ENCODE measurements at places on chromosomes 13 and 19. TPM values are rescaled to one million over a fixed set of nuclear protein-coding genes. Genes with fewer than 3 reads are reported as not detected.

- H3K4me1 ChIP-seq = no peaks in the 10 kb centered on the region
- no peak for DNase-seq
- H3K27ac ChIP-seq = no peak overlapping the region
- no peaks in the 10 kb centered on the region for H3K36me3 ChIP-seq
Measured at GRCh38 chr19:13430790-13431582, 75.3 kb downstream of the CACNA1A start.

GRCh38 chr13:39770221-39771090 is 115.0 kb downstream of the COG6 start:
- no peaks in the 10 kb centered on the region for H3K27me3 ChIP-seq
- no peak overlapping the region for H3K27ac ChIP-seq
- no peak overlapping the region for H3K4me3 ChIP-seq
- no peaks in the 10 kb centered on the region for H3K4me1 ChIP-seq
- no peak for DNase-seq

DNA sequence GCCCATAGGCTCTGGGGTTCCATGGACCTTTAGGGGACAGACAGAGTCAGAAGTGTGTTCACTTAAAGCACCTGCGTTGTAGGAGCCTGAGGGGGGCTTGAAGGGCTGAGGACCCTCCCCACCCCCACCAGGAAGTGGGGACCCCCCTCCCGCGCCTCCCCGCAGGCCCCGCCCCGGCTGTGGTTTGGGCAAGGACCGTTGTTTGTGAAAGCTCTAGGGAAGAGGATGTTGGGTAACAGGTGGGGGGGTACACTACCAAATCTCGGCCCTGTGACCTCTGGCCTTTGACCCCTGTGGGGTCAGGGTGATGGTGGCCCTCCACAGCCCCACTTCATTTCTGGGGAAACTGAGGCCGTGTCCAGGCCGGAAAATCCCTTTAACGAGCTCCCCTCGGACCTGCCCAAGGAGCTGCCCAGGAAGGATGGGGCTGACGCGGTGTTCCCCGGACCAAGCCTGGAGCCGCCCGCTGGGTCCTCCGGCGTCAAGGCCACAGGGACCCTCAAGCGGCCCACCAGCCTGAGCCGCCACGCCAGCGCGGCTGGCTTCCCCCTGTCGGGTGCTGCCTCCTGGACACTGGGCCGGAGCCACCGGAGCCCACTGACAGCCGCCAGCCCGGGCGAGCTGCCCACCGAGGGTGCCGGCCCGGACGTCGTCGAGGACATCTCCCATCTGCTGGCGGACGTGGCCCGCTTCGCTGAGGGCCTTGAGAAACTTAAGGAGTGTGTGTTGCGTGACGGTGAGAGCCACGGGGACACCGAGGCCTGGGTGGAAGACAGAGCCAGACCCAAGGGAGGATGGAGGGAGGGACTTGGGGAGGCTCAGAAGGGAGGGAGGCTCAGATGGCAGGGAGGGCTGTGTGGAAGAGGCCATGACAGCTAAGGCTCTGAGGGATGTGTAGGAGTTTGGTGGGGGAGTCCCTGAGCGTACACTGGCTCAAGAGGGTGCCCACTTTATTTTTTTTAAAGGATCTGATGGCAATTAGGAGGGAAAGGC is 1.3 kb downstream of the ARHGAP45 start:
- H3K36me3 ChIP-seq = no peaks in the 10 kb centered on the region
- peaks cover 14% of the 10 kb centered on the region for H3K4me1 ChIP-seq
- H3K4me3 ChIP-seq = peak overlapping the region; percentile 68
- no peak overlapping the region for H3K27ac ChIP-seq
- H3K27me3 ChIP-seq = no peaks in the 10 kb centered on the region

- DNase-seq = no peak
- no peaks in the 10 kb centered on the region for H3K27me3 ChIP-seq
- no peaks in the 10 kb centered on the region for H3K36me3 ChIP-seq
- H3K4me1 ChIP-seq = peaks cover 8% of the 10 kb centered on the region
- H3K4me3 ChIP-seq = peak overlapping the region; percentile 67
Measured at GRCh38 chr13:112893570-112894422, 75.2 kb upstream of the MCF2L start.

DNA sequence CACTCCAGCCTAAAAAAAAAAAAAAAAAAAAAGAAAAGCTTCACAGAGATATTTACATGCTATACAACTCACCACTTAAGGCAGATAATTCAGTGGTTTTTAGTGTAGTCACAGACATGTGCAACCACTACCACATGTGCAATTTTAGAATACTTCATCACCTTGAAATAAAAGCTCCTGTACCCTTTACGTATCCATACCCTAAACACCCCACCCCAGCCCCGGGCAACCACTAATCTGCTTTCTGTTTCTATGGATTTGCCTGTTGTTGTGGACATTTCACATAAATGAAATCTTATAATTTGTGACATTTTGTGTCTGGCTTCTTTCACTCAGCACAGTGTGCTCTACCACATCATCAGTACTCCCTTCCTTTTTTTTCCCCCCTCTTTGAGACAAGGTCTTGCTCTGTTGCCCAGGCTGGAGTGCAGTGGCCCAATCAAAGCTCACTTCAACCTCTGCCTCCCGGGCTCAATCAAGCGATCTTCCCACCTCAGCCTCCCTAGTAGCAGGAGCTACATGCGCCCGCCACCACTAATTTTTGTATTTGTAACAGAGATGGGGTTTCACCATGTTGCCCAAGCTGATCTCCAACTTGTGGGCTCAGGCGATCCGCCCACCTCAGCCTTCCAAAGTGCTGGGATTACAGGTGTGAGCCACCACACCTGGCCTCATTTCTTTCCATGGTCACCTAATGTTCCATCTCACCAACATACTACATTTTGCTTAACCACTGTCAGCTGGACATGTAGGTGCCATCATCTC is 4.0 kb downstream of the DDX39A start:
- no peaks in the 10 kb centered on the region for H3K27me3 ChIP-seq
- peaks cover 25% of the 10 kb centered on the region for H3K36me3 ChIP-seq
- H3K4me1 ChIP-seq = peaks cover 39% of the 10 kb centered on the region

DNA sequence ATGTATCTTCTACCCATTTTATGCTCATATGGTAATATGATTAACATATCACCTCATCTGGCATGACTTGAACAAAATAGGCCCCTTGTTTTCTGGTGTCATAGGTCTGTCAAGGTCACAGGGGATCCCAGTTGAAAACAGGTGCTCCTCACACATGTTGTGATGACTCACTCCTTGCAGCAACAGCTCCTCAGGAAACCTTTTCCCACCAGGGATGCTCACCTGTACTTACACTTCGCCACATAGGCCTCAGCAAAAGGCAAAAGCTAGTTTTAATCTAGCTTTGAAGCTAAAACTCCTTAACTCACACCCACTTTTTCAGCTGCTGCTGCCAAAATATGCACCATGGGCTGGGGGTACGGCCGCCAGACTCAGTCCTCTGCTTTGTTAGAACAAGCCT is 110.0 kb upstream of the SOX21 start:
- H3K36me3 ChIP-seq = no peaks in the 10 kb centered on the region
- no peak for DNase-seq
- H3K27ac ChIP-seq = no peak overlapping the region
- no peaks in the 10 kb centered on the region for H3K27me3 ChIP-seq
- no peaks in the 10 kb centered on the region for H3K4me1 ChIP-seq
- no peak overlapping the region for H3K4me3 ChIP-seq

GRCh38 chr13:77029436-77029835 is 2.5 kb upstream of the FBXL3 start:
- no peaks in the 10 kb centered on the region for H3K27me3 ChIP-seq
- H3K4me1 ChIP-seq = peaks cover 3% of the 10 kb centered on the region
- H3K27ac ChIP-seq = no peak overlapping the region
- no peak for DNase-seq
- no peaks in the 10 kb centered on the region for H3K36me3 ChIP-seq

DNA sequence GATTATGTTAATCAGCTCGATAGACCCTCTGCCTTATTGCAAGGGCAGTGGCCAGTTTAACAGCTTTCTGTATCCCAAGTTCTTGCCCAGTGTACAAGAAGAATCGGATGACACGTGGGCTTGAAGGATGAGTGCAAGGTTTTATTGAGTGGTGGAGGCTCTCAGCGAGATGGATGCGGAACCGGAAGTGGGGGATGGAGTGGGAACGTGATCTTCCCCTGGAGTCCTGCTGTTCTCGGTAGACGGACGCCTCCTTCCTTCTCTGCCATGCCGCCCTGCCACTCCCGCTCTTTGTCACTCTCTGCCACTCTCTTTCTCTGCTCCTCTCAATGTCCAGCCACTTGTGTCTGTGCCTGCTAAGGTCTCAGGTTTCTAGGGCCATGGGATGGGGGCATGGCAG is 21.0 kb downstream of the RFXAP start:
- no peak overlapping the region for H3K27ac ChIP-seq
- no peak overlapping the region for H3K4me3 ChIP-seq
- H3K4me1 ChIP-seq = no peaks in the 10 kb centered on the region
- peaks cover 4% of the 10 kb centered on the region for H3K36me3 ChIP-seq
- DNase-seq = no peak

DNA sequence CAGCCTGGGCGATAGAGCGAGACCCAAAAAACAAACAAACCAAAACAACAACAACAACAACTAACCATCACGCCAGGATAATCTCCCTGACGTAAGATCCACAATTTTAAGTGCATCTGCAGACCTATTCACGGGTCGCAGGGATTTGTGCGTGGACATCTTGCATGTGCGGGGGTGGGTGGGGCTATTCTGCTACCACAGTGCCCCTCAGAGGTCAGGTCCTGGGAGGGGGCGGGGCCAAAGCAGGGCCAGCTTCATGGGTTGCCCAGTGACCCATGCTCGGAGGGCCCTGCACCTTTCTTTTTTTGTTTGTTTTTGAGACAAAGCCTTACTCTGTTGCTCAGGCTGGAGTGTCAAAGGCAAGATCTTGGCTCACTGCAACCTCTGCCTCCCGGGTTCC is 2.6 kb upstream of the CDC42EP5 start:
- no peaks in the 10 kb centered on the region for H3K36me3 ChIP-seq
- H3K27me3 ChIP-seq = no peaks in the 10 kb centered on the region
- no peak for DNase-seq

SIGLEC11 gene
- total RNA-seq = 10.0 TPM

ZNF296 gene
- 1.8 TPM for total RNA-seq

TTC9B gene
- not detected for total RNA-seq

Measured in thoracic aorta (tissue), 2 donors.